ENCODE measurements at places on chromosomes 6 and 20. TPM values are rescaled to one million over a fixed set of nuclear protein-coding genes. Genes with fewer than 3 reads are reported as not detected.

- no peak overlapping the region for H3K4me3 ChIP-seq
- H3K4me1 ChIP-seq, result no peaks in the 10 kb centered on the region
- H3K27me3 ChIP-seq, result peaks cover 25% of the 10 kb centered on the region
- DNase-seq, result no peak
Observed at GRCh38 chr6:34094474-34095135, 51.3 kb downstream of the GRM4 start.

DNA sequence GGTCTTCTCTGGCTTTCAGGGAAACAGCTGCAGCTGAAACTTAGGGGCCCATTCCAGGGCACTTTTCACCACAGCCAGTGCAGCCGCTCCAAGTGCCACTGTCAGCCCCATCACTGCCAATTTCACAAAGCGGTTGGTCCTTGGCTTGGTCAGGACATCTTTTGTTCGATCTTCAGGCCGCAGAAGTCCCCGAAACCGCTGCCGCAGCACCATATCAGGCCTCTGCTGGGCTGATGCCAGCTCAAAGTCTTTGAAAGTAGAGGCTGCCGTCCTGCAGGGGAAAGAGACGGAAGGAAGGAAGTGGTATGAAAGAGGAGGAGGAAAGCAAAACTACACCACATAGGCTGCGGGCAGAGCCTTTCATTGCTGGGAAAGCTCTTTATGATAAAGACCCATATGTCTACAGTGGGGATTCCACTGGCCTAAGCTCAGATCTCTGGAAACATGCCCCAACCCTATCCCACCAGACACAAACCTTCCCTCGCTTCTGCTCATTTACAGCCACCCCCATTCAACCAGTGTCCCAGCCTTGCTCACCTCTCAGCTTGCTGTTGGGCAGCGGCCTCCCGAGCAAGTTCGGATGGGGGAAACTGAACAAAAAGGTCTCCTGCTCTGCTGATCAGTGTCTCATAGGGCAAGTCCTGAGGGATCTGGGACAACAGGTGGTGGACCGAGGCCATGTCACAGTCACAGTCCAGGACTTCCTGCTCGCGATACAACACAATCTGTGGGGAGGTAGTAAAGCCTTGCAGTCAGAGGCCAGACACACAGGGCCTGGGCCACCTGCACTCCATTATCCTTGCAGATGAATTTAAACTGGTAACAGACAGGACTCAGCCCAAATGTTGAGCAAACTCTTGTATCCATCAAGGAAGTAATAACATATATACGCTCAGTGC, 23.5 kb downstream of the TBC1D20 start:
- H3K27ac ChIP-seq, result no peak overlapping the region
- peaks cover 18% of the 10 kb centered on the region for H3K4me1 ChIP-seq
- no peak for DNase-seq
- no peaks in the 10 kb centered on the region for H3K27me3 ChIP-seq
- no peak overlapping the region for H3K4me3 ChIP-seq

- H3K4me1 ChIP-seq, result peaks cover 5% of the 10 kb centered on the region
- H3K27me3 ChIP-seq, result no peaks in the 10 kb centered on the region
- H3K4me3 ChIP-seq, result no peak overlapping the region
Observed at GRCh38 chr6:8551993-8552392, 116.6 kb upstream of the SLC35B3 start.

DNA sequence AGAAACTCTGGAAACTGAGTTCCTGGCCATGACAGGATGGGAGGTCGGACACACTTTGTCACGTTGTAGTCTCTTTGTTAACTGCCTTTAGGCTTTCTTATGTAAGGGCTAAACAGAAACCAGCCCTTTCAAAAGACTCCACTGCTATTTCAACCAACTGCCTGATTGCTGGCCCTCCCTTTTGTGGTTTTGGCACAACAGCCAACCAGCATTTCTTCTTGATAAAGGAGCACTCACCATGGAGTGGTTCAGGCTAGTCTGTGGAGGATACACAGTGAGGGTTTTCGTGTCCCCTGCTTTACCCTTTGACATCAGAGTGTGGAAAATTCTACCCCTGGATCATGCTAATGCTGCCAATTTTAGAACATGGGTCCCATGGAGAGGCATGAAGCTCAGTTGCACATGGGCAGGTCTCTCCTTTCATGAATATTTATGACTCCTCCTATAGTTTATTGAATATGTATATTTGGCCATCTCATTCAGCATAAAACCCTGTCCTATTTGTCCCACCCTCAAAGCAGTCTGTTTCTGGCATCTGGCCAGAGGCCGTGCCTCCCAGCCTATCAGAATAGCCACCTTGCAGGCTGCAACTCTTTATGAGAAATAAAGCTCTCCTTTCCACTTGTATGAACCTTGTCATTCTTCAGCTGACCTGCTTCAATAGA, 148.3 kb downstream of the HS3ST5 start:
- H3K36me3 ChIP-seq, result no peaks in the 10 kb centered on the region
- H3K4me1 ChIP-seq, result no peaks in the 10 kb centered on the region
- DNase-seq, result peak; percentile 22
- no peak overlapping the region for H3K4me3 ChIP-seq
- H3K27me3 ChIP-seq, result no peaks in the 10 kb centered on the region
- H3K27ac ChIP-seq, result no peak overlapping the region

DNA sequence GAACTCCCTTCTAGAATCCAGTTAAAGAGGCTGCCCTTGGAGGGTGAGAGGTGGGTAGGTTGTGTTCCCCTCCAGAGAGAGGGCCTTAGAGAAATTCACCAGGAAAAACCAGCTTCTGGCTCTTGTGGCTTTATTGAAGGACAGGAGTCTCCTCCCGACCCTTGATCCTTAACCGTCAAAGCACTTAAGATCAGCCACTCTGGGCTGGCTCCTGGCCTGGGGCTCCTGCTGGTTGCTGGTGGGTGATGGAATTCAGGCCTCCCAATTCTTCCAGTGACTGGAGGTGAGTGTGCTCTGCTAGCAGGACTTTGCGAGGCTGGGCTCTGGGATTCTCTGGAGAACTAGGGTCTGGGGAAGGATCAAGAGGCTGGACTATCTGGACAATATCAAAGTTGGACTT, 75.6 kb upstream of the LGSN start:
- H3K27ac ChIP-seq, result no peak overlapping the region
- H3K4me1 ChIP-seq, result no peaks in the 10 kb centered on the region
- H3K27me3 ChIP-seq, result no peaks in the 10 kb centered on the region
- no peak for DNase-seq
- H3K4me3 ChIP-seq, result no peak overlapping the region

GRCh38 chr6:131231103-131231502, 95.8 kb downstream of the AKAP7 start:
- DNase-seq, result no peak
- H3K27ac ChIP-seq, result no peak overlapping the region
- no peaks in the 10 kb centered on the region for H3K27me3 ChIP-seq
- no peaks in the 10 kb centered on the region for H3K4me1 ChIP-seq
- no peak overlapping the region for H3K4me3 ChIP-seq
- no peaks in the 10 kb centered on the region for H3K36me3 ChIP-seq

DNA sequence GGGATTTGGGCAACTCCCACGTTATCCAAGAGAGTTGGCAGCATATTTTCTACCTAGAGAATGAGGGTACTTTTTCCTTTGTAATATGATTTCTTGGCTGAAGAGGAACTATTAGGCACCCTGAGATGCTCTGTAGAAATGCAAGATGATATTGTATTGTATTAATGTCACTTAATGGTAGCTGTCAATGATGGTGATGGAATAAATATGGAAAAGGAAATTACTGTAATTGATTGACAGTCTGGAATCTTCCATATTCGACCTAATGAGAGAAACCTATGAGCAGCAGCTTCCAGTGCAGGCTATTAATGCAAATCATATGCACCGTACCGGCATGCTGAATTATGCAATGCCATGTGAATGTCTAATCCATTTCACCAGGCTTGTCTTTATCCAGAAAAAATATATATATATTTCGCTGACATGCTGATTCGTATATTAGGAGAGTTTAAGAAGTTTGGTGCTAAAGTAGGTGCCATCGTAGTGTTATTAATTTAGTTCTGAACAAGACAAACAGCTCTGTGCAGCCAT, 494.2 kb upstream of the JARID2 start:
- no peaks in the 10 kb centered on the region for H3K27me3 ChIP-seq
- DNase-seq, result no peak
- no peaks in the 10 kb centered on the region for H3K4me1 ChIP-seq
- H3K36me3 ChIP-seq, result no peaks in the 10 kb centered on the region
- no peak overlapping the region for H3K4me3 ChIP-seq
- no peak overlapping the region for H3K27ac ChIP-seq

- H3K4me3 ChIP-seq, result peak overlapping the region; percentile 11
- H3K4me1 ChIP-seq, result peaks cover 17% of the 10 kb centered on the region
- peak; percentile 49 for DNase-seq
- no peaks in the 10 kb centered on the region for H3K27me3 ChIP-seq
- H3K27ac ChIP-seq, result no peak overlapping the region
- no peaks in the 10 kb centered on the region for H3K36me3 ChIP-seq
Observed at GRCh38 chr6:7673063-7673536, 52.8 kb upstream of the BMP6 start.

DNA sequence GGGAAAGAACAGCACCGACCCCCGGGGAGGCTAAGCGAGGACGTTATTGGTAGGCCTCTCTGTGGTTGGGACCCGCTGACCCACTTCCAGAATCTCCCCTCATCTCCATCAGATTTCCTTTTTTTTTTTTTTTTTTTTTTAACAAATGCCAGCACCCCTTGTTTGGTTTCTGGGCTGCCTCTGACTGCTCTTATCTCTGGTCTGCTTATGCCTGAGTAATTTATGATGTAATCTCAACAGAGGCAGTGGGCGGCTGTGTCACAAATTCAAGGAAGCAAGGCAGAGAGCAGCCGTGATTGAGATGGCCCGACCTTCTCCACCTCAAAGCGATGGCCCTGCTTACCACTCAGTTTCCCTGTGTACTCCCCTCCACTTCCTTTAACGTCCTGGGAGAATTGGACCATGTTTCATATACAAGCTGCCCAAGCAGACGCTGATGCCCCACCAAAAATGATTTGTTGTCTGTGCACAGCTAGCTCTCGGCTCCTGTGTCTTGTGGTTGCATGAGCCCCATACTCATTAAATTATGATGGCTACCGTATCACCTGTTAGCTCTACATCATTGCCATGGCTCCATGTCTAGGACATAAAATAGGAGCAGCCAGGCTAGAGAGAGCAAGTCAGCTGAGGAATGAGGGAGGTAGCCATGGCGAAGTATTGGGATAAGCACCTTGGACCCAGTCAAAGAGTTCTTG, 98.1 kb downstream of the ZNF217 start:
- no peaks in the 10 kb centered on the region for H3K4me1 ChIP-seq
- H3K4me3 ChIP-seq, result no peak overlapping the region
- H3K36me3 ChIP-seq, result no peaks in the 10 kb centered on the region
- no peak overlapping the region for H3K27ac ChIP-seq
- no peaks in the 10 kb centered on the region for H3K27me3 ChIP-seq

DNA sequence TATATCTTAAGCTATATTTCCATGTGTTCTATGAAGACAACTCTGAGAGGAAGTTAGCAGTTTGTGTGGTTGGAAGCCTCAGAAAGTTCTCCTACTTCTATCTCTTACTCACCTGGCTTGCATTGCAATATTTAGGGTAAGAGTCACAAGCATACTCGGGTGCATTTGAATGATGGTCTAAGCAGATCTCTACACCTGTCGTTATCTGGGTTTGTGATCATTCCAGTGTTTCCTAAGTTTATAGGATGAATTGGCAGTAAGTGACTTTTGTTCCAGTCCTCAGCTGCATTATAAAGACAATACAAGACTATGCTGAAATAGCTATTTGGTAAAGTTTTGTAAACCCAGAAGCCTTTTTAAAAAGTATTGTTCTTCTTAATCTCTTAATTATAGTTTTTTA, 36.9 kb downstream of the CBFA2T2 start:
- no peaks in the 10 kb centered on the region for H3K27me3 ChIP-seq
- H3K4me1 ChIP-seq, result peaks cover under 1% of the 10 kb centered on the region
- H3K36me3 ChIP-seq, result peaks cover 7% of the 10 kb centered on the region
- DNase-seq, result no peak
- no peak overlapping the region for H3K4me3 ChIP-seq

DNA sequence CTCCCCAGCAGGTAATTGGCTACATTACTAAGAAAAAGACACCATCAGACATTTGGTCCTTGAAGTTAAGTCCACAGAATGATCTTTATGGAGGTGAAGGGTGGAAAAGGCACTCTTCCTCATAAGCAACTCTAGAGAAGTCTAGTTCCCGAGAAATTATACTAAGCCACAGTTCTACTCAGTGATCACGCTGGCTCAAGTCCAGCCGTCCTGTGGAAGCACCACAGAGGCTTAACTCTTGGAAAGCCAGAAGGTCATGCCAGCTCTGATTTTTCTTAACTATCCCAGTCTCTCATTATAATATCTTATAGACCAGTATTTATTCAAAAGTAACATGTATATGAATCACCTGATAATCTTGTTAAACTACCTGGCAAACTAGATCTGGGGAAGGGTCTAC, 258.5 kb downstream of the EYA4 start:
- DNase-seq, result no peak
- H3K36me3 ChIP-seq, result no peaks in the 10 kb centered on the region
- peaks cover 31% of the 10 kb centered on the region for H3K4me1 ChIP-seq
- no peak overlapping the region for H3K4me3 ChIP-seq
- no peaks in the 10 kb centered on the region for H3K27me3 ChIP-seq

DNA sequence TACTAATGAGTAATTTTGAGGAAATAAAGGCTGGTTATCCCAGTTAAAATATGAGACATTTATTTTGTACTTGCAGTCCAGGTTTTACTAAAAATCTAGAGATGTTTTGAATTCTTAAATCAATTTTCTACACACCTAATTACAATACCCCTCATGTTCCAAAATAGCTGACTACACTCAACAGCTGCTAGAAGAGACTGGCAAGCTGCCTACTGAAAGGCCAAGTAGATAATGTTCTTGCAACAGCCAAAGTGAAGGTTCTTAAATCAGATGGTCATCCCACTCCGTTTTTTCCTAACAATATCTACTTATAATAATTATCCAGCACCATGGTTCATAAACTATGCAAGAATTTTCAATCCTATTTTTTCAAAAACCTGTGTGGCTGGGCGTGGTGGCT, 69.0 kb downstream of the DTNBP1 start:
- peaks cover 37% of the 10 kb centered on the region for H3K4me1 ChIP-seq
- H3K27me3 ChIP-seq, result no peaks in the 10 kb centered on the region
- DNase-seq, result peak; percentile 47

DNA sequence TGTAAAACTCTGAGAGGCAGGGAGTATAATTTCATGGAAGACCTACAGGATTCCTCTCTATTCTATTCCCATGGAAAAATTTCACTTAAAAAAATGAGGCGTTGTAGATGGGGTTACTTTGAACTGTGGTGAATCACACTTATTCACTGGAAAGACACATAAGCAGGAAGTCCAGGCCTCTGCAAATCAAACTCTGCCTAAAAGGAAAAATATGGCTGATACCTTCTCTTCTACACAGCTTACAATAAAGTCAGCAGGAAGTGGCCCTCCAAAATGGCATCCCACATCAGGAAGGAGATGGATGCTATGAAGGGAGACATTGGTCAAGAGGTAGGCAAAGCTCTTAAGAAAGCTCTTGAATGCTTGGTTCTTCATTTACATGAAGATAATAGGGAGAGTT, 115.9 kb downstream of the FYN start:
- peaks cover 73% of the 10 kb centered on the region for H3K4me1 ChIP-seq

- H3K4me3 ChIP-seq, result peak overlapping the region; percentile 65
- H3K4me1 ChIP-seq, result peaks cover 46% of the 10 kb centered on the region
- H3K27me3 ChIP-seq, result peaks cover 67% of the 10 kb centered on the region
- H3K27ac ChIP-seq, result peak overlapping the region; percentile 69
Observed at GRCh38 chr6:150144294-150144868, 1.5 kb downstream of the PPP1R14C start.

The HLA-DRB1 gene
- 83.7 TPM for polyA plus RNA-seq

The PDYN gene
- not detected for polyA plus RNA-seq

The ULBP1 gene
- 0.32 TPM for polyA plus RNA-seq

The RNF182 gene
- 0.06 TPM for polyA plus RNA-seq

The CMTR1 gene
- polyA plus RNA-seq, result 19.7 TPM

The CPNE5 gene
- polyA plus RNA-seq, result 4.4 TPM

The SIRPB2 gene
- 0.88 TPM for polyA plus RNA-seq

The PNLDC1 gene
- polyA plus RNA-seq, result 0.09 TPM

The HLA-DOB gene
- 0.36 TPM for polyA plus RNA-seq

The CCM2L gene
- polyA plus RNA-seq, result 12.9 TPM

The LTA gene
- polyA plus RNA-seq, result 0.06 TPM

The LGSN gene
- polyA plus RNA-seq, result not detected

The LCA5 gene
- polyA plus RNA-seq, result 1.1 TPM

The RAET1G gene
- not detected for polyA plus RNA-seq
